ENCODE measurements at places on chromosomes 13 and 19.
A peak's percentile ranks its signal among the peaks of the same experiment; 100 is the strongest.

- DNase-seq = no peak
Measured at GRCh38 chr13:40116008-40116407, 460.5 kb downstream of the COG6 start.

DNA sequence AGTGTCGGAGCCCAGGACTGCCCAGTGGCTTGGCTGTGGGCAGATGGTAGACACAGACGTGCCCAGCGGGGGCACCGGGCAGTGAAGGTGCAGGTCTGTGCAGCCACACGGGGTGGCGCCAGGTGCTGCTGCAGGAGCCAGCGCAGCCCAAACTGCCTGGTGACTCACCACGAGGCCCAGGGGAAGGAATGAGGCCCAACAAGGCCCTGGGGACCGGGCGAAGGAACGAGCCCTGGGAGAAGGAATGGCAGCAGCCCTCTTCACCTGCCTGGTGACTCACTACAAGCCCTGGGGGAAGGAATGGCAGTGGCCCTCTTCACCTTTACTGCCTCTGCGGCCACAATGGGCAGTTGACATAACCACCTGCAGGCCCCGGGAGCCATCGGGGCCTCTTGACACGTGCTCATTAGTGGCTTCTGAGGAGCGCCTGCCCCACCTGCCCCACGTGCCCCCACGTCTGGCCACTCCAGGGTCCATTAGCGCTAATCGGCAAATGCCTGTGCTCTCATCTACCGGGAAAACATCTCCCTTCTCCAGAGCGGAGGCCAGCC is 9.3 kb downstream of the MED16 start:
- peak; percentile 59 for DNase-seq

DNA sequence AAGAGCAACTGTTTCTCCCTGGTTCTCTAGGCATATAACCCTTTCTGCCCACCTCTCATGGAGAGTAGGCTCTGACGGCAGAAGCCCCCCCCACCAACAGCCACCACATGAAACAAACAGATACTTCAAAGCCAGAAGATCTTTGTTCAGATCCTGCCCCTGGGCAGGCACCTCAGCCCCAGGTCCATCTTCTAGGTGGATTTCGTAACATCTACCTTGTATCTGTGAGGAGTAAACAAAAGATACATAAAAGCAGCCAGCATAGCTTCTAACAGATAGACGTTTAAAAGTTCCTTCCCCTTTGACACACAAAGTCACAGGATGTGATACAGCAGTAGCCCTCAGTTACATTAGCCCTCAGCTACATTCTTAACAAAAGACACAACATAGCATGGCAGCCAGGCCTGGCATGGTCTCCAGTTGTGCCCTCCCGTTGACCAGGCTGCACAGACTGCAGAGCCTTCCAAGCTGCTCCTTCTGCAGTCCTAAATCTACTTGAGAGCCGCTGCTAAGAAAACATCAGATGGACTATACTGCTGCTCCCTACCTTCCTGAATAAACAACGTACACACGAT is 35.4 kb downstream of the BRD4 start:
- no peak for DNase-seq

GRCh38 chr13:33110386-33110712 is 94.1 kb downstream of the KL start:
- DNase-seq = no peak

DNA sequence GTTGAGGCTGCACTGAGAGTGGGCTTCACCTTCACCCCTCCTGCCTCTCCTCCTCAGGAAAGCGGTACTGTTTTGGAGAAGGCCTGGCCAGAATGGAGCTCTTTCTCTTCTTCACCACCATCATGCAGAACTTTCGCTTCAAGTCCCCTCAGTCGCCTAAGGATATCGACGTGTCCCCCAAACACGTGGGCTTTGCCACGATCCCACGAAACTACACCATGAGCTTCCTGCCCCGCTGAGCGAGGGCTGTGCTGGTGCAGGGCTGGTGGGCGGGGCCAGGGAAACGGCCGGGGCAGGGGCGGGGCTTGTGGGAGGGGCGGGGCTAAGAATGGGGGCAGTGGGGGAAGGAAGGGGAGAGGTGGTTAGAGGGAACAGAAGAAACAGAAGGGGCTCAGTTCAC is 7.5 kb downstream of the CYP2A13 start:
- no peak for DNase-seq

DNA sequence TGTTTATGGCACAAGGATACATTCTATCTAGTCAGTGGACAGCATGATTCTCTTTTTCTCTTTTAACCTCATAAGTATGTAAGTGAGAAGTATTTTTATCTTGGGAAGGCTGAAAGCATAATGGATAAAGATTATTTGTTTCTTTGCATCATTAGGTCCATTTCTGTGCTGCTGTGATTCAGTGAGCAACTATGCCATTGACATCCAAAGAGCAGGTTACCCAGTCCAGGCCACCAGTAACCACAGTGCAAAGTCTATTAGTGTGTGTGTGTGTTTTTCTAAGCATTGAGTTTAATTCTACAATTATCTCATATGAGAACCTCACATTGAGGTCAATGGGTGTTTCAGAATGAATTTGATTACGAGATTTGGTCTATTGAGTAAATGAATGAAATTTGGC is 158.8 kb upstream of the DACH1 start:
- DNase-seq = no peak

DNA sequence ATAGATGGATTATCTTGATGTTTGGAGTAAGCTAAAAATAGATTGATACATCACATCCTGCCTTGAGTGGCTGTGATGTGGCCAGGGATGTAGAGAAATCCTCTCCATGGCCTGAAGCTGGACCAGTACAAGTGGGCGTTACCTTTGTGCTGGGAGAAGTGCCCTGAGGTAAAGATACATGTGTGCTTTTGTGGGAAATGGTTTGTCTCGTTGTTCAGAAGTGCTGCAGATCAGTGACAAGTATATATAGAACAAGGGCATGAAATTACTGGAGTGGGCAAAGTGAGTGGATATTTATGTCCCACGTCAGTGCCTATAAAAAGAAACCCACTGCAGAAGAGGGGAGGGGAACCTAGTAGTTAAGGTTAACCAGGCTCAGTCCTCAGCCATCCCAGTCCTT is 12.2 kb upstream of the ZNF304 start:
- DNase-seq = no peak

GRCh38 chr13:65844266-65844841 is 1385.8 kb downstream of the PCDH9 start:
- peak; percentile 43 for DNase-seq

DNA sequence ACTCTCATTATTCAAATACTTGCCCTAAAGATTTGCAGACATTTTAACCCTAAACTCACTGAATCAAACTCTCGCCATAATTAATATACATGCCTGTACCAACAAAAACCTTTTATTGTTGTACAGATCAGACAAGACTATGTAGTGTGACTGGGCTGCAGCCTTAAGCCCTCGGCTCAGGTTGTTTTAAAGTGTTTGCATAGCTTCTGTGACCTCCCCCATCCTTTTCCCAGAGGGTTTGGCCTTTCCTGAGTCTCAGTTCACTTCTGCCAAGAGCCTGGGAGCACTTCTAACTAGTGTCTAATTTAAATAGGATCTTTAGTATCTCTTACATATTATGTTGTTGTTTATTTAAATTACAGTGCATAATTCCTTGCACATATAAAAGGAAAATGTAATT is 158.2 kb downstream of the HS6ST3 start:
- no peak for DNase-seq

GRCh38 chr13:77574096-77574495 is 38.6 kb downstream of the SCEL start:
- no peak for DNase-seq

- DNase-seq = no peak
Measured at GRCh38 chr13:36817996-36818803, 822 bp upstream of the RFXAP start.

DNA sequence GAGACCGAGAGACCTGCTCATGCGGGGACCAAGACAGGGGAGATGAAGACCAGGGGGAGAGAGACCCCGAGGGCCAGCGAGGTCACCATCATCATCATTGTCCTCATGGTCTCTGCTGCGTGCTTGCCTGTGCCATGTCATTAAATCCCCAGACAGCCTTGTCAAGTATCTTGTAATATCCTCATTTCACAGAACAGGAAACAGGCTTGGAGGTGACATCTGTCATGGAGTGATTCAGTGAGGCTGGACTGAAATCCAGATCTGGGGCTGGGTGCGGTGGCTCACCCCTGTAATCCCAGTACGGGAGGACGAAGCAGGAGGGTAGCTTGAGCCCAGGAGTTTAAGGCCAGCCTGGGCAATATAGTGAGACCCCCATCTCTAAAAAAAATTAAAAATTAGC is 5.9 kb upstream of the NANOS2 start:
- DNase-seq = no peak

DNA sequence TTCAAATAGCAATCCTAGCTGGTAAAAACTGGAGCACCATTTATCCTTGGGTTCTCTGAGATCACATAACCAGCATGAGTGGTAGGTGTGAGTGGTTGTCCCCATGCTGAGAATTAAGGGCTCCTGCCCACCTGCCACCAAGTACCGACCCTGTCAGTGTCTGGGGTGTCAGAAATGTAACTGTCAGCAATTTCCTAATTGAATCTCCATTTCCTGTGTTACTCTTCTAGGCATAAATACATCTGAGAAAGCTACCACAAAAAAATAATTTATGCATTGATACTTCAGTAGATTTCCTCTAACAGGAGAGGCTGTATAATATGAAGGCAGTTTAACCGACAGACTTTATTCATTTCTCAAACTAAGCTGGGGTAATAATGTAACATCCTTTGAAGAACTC is 25.1 kb downstream of the CPB2 start:
- DNase-seq = no peak
